Body of pancreas (tissue), 4 donors: ENCODE measurements at places on chromosomes 13 and 19.
A peak's percentile ranks its signal among the peaks of the same experiment; 100 is the strongest.

DNA sequence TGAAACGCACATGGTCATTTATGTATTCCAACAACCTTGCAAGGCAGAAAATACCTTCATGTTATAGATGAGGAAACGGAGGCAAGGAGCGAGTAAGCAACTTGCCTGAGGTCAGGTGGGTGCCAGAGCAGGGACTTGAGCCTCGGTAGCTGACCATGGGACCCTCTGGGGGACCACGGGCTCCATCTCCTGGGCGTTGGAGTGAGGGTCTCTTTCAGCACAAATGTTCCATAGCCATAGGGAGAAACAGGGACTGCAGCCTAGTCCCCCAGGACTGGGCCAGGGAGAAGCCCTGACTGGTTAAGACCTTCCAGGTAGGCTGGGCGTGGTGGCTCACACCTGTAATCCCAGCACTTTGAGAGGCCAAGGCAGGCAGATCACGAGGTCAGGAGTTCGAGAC, 38.4 kb upstream of the ADGRE5 start:
- DNase-seq = no peak

- DNase-seq = no peak
Observed at GRCh38 chr19:39915101-39915847, 19.2 kb downstream of the FCGBP start.

DNA sequence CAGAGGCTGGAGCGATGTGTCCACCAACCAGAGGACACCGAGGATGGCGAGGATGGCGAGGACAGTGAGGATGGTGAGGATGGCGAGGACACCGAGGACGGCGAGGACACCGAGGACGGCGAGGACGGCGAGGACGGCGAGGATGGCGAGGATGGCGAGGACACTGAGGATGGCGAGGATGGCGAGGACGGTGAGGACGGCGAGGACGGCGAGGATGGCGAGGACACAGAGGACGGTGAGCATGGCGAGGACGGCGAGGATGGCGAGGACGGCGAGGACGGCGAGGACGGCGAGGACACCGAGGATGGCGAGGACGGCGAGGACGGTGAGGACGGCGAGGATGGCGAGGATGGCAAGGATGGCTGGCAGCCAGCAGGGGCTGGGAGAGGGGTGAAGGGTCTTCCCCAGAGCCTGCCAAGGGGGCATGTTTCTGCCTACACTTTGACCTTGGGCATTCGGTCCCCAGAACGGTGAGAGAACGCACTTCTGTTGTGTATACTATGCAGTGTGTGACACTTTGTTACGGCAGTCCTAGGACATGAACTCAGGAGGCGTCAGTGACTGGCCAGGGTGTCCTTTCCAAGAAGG, 44.4 kb upstream of the ATP11A start:
- DNase-seq = no peak

DNA sequence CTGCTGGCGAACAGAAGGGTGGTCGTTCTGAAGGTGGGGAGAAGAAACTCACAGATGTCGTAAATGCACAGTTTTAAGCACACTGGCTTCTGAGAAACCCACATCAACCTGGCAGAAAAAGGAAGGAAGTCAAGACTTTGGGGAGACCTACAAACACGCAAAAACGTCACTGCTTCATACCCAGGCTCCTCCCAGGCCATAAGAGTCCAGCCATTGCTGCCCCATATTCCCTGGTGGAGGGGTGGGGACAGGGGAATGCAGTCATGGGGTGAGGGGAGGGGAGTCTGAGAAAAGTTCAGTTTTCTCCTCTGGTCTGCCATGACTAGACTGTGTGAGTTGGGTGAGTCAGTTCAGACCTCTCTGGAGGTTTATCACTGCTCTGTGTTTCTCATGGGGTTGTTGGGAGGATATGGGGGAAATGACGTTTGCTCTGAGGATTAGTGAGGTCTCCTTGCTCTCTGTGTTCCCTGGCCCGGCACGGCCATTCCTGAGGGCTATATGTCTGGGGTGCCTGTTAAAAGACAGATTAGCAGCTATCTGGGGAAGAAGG, 139.0 kb downstream of the FLT1 start:
- DNase-seq = no peak

- DNase-seq = no peak
Observed at GRCh38 chr13:42056146-42056545, 7.7 kb downstream of the DGKH start.

DNA sequence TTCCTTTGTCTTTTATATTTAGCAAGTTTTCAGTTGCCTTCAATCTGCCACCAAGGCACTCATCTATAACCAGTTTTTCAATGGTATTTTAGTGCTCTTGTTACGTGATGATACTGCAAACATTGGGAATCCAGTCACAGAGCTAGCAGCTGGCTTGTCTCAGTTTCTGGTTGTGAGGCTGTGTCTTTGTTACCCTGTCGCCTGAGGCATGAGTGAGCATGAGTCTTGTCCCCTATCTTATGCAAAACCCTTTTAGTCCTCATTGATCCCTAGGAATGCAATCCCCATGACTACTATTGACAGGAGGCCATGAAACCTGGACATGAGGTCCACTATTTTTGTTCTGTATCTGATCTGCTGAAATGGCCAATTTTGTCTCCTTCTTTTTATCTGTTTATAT, 391.0 kb downstream of the LMO7 start:
- no peak for DNase-seq

DNA sequence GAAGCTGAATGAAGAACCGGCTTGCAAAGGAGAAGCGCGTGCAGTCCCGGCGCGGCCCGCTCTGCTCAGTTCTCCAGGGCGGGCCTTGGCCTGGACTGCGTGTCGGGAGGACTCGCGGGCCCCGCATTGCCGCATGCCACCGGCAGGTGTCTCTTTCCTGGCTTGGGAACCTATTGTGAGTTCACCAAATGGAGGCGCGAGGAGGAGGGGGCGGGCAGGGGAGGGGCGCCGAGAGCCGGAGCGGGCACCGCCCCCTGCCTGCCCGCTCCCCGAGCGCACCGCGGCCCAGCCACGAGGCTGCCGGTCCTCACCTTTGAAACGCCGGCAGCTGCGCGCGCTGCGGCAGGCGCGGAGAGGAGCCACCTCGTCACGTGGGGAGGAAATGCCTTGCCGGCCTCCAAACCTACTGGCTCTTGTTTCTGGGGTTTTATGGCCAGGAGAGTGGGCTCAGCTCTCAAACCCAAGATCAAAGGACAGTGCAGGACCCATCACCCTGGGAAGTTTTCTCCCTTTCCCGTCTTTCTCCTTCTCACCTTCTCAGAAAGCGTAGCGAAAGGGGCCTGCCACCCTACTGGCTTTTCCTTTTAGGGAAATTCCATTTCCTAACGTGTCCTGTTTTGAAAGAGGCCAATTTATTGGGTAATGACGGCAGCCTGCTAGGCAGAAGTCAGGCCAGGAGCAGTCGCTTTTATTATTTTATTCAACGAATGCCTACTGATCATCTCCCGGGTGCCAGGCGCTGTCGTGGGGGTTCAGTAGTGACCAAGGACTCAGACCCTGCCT, 13.8 kb upstream of the UBE2L5 start:
- peak; percentile 97 for DNase-seq

DNA sequence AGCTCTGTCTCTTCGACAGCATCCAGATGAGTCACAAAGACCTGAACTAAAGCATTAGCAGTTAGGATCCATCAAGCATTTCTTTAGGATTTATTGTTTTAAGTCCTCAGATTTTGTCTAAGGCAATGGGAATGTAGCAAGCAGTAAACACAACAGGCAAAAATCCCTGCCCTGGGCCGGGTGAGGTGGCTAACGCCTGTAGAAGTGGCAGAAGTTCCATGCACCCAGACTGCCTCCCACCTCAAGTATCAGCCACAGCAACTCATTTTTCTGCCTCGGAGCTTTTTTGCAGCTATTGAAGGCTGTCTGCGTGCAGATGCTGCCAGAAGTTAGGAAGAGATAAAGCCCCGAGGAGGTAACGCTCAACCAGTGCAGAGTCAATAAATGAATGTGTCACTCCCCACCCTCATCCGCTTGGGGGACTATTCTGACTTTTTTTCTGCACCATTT, 47.1 kb upstream of the MRI1 start:
- DNase-seq = no peak

GRCh38 chr19:9566729-9567128, 17.6 kb downstream of the ZNF121 start:
- no peak for DNase-seq

GRCh38 chr13:40458720-40458990, 207.8 kb downstream of the FOXO1 start:
- no peak for DNase-seq

DNA sequence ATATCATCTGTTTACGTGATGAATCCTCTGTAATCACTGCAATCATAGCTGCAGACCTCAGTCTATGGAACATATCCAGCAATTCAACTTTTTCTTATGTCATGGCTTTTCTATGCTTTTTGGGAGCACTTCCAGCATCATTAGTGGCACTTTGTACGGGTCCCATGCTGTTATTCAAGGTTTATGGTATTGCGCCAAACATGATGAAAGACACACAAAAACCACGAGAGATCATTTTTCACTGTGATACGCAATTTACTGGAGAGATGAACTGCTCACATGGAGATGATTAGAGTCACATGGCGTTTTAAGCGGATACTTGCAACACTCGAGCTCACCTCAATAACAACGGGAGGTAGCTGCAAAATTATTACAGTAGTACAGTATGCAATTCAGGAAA, 2101.7 kb upstream of the PCDH20 start:
- no peak for DNase-seq

- DNase-seq = no peak
Observed at GRCh38 chr19:35562336-35562735, 1.1 kb downstream of the ATP4A start.

DNA sequence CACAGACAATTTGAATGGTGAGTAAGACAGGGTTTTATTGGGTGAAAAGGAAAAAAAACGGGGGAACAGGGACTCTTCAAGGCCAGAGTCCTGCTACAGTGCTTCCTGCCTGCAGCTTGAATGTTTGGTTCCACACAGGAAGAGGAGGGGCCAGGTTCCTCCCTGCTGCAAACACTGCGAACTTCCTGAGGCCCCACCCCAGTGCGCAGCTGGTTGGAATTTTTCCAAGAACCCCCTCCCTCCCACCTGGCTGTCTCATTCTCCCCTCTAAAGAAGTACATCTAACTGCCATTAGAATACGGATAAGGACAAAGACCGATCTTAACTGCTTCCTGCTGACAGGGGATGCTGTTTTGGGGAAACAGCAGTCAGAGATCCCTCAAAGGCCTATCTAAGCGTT, 184.9 kb downstream of the GGACT start:
- DNase-seq = no peak

- DNase-seq = peak; percentile 30
Observed at GRCh38 chr19:35963514-35963913, 27.3 kb downstream of the LRFN3 start.

GRCh38 chr19:16677055-16677454, 16.1 kb downstream of the TMEM38A start:
- DNase-seq = no peak

DNA sequence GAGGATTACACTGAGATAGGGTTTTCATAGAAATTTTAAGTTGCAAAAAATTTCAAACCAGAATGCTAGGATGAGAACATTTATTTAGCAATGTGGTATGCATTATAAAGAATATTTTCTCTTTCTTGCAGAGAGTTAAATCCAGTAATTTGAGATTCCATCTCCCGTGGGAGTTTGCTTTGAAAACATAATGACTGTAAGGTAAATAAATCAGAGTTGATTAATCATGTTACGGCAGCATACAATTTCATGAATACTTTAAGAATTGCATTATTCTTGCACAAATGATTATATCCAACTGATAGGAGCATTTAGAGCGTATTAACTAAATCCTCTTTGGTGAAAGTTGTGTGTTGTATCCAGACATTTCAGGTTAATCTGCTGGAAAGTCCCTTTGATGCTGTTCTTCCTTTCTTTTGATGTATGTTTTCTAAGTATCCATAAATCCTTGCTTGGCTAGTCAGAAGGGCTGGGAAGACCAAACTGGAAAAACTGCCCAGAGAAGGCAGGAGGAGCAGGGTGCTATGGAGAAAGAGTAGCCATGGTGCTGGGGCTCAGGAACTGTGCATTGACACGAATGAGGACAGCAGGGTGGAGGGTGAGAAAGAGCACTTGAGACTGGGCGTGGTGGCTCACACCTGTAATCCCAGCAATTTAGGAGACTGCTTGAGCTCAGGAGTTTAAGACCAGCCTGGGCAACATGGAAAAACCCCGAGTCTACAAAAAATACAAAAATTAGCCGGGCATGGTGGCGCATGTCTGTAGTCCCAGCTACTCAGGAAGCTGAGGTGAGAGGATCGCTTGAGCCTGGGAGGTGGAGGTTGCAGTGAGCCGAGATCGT, 4.8 kb upstream of the GJA3 start:
- no peak for DNase-seq

- no peak for DNase-seq
Observed at GRCh38 chr13:99299920-99300341, 7.3 kb downstream of the GPR183 start.

GRCh38 chr13:32837973-32838927, 178.0 kb upstream of the KL start:
- DNase-seq = no peak

- DNase-seq = peak; percentile 37
Observed at GRCh38 chr19:45716359-45717130, 14.2 kb downstream of the FBXO46 start.

DNA sequence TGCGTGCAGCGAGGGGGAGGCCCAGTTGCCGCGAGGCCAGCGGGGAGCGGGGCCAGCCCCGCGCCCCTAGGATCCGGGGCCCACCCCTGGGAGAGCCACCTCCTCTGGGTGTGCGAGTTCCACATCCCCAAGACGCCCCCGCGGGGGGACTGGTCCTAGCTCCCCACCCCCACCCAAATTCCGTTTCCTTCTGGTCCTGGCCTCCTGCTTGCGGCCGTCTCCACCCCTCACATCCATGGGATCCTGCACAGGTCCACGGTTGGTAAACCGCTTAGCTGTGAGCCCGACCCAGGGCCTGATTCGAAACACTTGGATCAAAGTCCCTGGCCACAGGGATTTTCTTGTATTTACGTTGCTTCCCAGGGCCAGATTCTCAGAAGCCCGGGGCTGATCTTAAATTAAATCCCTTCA, 324 bp upstream of the FBXO17 start:
- DNase-seq = peak; percentile 21

DNA sequence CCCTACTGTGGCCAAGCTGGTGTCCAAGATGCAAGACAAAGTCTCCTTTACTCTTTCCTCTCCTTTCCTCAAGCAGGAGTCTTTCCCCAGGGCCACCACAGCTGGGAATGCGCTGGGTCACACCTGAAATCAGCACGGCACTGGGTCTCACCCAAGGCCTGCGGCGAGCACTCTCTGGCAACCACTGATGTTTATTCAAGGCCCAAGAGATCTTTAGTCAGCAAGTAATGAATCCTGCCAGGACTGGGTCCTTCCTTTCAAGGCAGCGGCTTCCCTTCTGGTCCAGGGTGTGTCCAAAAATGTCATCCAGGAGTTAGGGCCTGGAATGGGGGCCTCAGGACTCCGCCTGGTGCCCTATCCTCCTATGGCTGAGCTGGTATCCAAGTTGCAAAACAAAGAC, 24.1 kb downstream of the BLOC1S3 start:
- DNase-seq = no peak
